Amygdala (tissue), 56 donors: ENCODE measurements at places on chromosomes 2 and 18.

GRCh38 chr2:57733956-57734355 lies 312.6 kb upstream of the VRK2 start:
- DNase-seq: no peak

DNA sequence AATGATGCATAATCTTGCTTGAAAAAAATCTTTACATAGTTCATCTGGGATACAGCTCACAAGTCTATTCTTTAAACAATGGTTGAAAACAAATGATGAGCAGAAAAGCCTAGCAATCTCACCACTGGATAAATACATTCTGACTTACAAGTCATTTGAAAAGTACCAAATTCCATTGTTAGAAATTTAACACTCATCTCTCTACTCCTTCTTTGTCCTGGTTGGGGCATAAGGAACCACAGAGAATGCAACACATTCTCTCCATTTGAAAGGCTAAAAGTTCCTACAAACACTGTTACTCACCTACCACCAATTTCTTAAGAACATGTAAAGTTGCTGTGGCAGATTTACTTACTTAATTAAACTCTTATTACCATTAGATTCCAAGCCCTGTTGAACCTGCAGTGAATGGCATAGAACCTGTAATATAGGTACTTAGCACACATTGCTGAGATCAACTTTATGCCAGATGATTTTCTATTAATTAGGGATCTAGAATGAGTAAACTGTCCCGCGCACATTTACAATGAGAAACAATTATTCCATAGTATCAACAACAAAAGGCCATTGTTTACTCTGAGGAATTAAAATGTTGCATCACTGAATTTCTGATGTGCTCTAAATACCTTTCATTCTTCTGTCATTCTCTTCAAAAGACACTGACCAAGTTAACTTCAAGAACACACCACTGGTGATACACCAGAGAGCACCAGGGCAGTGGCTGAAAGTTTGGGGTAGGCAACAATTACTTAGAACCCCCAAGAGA lies 69.6 kb downstream of the CABYR start:
- no peak for DNase-seq

DNA sequence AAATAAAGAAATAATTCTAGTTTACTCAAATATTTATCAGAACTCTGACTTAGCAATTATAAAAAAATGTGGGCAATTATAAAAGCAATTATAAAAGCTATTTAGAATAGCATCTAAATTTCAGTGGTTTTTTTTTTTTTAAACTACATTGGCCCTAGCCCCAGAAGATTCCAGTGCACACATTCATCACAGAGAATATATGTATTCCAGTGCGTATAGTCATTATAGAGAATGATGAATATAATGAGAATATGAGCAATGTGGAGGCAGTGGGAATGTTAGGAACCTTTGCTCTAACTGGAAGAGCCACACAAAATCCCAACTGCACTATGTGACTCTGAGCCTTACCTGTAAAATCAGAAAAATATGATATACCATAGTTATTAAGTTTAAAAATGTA lies 10.5 kb downstream of the MAP3K2 start:
- no peak for DNase-seq

GRCh38 chr2:68959001-68959400 lies 6.3 kb upstream of the GKN2 start:
- DNase-seq: no peak

- DNase-seq: no peak
These were observed 183.3 kb downstream of the UBE2E3 start for GRCh38 chr2:181163691-181164090.
